ENCODE measurements at places on chromosomes 5 and 9.

- no peak for DNase-seq
Observed at GRCh38 chr5:77129391-77129990, 42.4 kb upstream of the ZBED3 start.

- peak; percentile 35 for DNase-seq
Observed at GRCh38 chr9:37575921-37576721, at the start of gene FBXO10. TSS of gene FBXO10 (minus strand) at chr9:37576380. CDS start at chr9:37541768, 34,612 bp downstream.

DNA sequence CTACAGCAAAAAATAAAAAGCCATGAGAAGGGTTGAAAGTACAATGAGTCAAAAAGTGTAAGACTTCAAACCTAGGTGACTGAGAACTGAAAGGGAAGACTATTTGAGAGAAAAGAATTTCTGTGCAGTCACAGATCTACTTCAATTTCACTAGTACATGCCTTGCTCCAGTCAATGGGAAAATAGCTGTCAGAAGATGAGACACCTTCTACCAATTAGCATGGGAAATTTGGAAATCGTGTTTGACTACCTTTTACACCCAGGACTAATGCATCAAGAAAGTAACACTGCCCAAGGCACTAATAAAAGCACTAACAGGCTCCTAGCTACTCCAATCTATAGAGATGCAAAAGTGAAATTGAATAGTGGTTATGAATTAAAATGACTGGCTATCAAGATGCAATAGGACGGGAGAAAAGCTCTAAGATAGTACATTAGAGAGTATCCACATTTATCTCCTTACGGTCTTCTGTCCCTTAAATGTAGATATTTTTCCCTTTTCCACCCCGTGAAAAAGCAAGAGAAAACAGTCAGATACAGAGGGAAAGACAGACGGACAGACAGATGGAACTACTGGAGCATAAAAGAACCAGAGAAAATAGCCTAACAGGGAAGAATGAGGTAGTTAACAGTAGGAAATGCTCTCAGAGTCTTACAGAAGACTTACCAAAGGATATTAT, 15.2 kb downstream of the ERP44 start:
- DNase-seq = no peak

GRCh38 chr5:181040631-181040945, 522 bp downstream of the BTNL9 start:
- no peak for DNase-seq

GRCh38 chr9:3956081-3956671, 343.7 kb downstream of the GLIS3 start:
- no peak for DNase-seq

- DNase-seq = no peak
Observed at GRCh38 chr5:161086461-161086860, 234.4 kb upstream of the ATP10B start.

GRCh38 chr5:74539986-74540385, 100.5 kb downstream of the ENC1 start:
- DNase-seq = no peak

DNA sequence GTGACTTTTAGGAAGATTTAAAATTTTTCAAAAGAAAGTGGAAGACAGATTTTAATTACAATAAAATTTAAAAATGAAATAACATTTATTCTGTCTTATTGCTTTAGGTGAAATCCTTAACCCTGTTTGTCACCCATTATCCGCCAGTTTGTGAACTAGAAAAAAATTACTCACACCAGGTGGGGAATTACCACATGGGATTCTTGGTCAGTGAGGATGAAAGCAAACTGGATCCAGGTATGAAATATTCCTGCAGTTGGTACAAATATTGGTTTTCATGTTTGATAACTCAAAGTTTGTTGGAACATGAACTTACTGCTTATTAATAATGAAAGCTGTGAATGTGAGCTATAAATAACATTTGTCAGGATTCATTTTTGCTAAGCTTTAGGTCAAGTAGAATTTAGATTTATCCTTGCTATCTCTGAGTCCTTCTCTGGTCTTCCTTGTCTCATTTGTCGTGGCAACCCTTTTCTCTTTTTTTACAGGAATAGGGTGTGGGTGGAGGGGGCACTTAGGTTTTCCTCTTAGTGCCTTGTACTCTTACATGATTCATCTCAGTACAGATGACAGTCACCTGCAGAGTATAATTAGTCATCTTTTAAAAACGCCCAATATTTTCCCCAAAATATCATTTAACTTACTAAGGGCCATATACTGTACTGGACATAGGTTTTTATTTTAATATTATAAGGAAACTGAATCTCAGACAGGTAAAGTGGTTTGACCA, 95.3 kb upstream of the RASGRF2 start:
- DNase-seq = no peak

GRCh38 chr5:59187857-59188256, 605.0 kb downstream of the RAB3C start:
- no peak for DNase-seq

DNA sequence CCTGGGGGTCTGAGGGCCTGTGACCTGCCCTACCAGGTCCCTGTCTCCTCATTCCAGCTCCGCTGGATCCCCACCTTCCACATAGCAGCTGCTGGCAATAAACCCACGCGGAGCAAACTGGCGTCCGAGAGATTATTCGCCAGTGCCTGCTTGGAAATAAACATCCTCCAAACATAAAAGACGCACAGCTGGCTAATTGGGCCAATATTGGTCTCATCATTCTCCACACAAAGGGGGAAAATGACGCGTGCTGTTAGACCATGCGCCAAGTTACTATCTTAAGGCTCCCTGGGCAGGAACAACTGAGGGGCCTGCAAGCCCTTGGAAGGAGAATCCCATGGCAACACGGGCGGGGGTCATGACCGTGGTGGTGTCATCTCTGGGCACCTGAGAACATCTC, 73.3 kb upstream of the SARDH start:
- DNase-seq = no peak

DNA sequence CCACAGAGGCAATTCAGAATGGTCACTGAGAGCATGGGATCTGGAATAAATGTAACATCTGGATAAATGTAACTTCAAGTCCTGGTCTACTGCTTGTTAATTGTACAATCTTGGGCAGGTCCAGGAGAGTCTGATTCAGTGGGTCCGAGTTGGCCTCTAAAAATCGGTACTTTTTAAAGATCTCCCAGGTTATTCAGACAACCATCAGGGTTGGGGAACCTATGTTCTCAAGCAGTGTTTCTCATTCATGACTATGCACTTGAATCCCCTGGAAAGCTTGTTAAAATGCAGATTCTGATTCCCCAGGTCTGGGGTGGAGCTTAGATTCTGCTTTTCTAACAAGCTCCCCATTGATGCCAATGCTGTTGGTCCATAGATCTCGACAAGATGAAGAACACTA, 14.8 kb downstream of the ANXA1 start:
- DNase-seq = no peak

DNA sequence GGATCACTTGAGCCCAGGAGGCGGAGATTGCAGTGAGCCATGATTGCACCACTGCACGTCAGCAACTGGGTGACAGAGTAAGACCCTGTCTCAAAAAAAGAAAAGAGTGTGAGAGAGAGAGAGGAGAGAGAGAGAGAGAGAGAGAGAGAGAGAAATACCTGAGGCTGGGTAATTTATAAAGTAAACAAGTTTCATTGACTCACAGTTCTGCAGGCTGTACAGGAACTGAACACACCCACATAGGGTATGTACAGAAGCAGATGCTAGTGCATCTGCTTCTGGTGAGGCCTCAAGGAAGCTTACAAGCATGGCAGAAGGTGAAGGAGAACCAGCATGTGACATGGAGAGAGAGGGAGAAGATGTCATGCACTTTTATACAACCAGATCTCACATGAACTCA, 46.4 kb upstream of the CHD1 start:
- DNase-seq = no peak

DNA sequence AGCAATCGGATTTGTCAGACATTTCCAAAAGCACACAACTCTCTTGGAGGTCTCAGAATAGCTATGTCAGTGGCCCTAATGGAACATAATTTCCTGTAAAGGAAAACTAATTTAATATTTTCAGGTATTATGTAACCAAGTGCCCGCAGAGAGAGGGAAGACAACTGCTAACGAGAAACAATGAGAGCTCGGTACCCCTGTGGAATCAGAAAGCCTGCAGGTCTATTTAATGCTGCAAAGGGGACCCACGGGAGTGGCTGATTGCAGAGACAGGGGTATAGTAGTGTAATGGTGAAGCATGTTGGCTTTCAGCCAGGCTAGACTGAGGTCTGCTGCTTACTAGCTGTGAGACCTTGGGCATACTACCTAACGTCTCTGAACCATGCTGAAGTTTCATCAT, 508.1 kb upstream of the BRINP1 start:
- DNase-seq = no peak

DNA sequence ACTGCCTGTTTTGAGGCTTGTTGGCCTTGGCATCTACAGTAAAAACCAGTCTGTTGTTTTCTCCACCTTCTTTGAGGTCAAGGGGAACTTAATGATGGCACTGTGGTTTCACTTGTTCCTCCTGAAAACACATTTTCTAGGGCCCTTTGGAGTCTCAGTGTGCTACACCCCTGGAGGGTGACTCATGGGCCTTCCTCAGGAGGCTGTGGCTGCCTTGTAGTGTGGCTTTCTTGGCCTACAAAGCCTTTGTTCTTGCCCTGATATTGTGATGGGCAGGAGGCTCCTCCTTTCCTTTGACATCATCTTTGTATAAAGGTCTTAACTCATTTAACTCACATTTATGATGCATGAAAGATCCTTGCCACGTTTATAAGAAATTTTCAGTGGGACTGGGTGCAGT, 56.3 kb upstream of the GPBP1 start:
- DNase-seq = no peak

GRCh38 chr5:132646583-132647266, 11.2 kb upstream of the IL13 start:
- no peak for DNase-seq

DNA sequence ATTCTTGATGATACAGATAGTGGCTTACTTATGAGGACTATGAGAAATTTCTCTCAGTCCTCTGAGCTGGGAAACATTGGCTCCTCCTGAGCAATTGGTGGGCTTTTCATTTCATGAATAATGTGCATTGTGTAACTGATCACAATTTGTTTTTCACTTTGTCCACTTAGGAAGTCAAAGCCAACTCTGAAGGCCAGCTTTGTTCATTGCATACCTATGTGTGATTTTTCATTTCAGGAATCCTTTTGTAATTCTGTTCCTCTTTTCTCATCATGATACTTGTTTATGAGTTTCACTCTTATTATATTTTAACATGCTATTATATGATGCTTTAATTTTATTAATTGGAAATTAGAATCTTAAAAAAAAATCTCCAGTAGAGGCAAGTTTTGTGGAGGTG, 483.0 kb downstream of the EBF1 start:
- DNase-seq = no peak

DNA sequence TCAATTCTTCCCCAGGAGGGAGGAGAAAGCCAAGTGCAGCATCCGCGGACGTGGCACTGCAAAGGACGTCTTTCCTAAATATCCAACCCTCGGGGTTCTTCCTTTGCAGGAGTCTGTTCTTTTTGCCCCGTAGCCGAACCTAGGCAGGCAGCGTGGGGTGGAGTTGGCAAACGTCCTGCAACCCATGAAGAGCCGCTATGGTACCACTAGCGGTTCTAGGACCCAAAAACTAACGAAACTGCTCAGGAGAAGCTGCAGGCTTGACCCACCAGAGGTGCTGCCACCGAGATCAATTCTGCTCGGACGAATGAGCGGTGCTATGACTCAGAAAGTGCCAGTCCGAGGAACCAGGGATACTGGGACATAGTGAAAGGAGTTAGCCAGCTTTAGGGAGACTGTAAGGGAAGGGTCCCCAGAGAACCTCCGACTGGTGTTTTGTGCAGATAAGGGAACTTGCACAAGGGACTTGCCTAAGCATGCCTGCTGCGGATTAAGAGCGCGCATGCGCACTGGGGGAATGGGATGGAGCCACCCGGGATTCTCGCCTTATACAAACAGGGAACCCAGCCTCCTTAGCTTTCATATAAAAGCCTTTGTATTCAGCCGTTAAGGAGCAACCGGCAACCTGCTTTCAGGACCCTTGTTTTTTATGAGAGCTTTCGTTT, 32.7 kb downstream of the ANXA2R start:
- DNase-seq = no peak

DNA sequence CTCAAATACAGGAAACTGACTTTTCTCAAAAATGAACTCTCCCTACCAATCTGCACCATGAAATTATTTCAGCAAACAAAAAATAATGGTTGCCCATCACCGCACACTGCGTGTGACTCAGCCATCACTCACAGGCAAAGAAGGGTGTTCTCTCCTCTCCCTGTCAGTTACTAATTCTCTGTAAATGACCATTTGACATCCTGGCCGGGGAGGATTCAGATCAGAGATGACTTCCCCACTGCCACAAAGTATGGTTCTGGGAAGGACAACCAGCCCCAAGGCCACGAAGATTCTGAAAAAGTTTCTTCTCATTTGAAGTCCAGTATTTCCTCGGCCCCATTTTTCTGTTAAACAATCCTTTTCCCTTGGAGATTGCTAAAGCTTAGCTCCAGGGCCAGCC, 199.4 kb downstream of the AUH start:
- no peak for DNase-seq

- no peak for DNase-seq
Observed at GRCh38 chr9:13145340-13145739, 134.2 kb downstream of the MPDZ start.

GRCh38 chr9:80028501-80028900, 456.7 kb downstream of the TLE4 start:
- DNase-seq = peak; percentile 5

DNA sequence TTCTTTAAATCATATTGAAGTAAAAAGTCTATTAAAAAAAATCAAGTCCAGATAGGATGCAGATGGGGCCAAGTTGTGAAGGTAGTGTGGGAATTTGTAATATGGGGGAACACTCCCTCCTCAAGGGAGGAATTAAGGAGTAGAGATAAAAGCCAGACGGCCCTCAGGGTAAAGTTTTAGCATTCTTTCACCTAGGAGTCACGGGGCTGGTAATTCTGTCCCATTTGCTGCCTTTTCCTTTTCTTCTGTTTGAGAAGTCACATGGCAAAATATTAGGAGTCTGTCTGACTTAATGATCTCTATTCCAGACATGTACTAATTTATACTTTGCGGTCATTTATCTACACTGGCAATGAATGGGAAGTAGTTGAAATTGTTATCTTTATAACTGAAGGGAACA, 61.9 kb downstream of the SNX24 start:
- no peak for DNase-seq

- DNase-seq = no peak
Observed at GRCh38 chr5:124655251-124655917, 91.1 kb downstream of the ZNF608 start.
